Right kidney (tissue), 9 donors: ENCODE measurements at places on chromosomes 2 and 18.
A peak's percentile ranks its signal among the peaks of the same experiment; 100 is the strongest.

DNA sequence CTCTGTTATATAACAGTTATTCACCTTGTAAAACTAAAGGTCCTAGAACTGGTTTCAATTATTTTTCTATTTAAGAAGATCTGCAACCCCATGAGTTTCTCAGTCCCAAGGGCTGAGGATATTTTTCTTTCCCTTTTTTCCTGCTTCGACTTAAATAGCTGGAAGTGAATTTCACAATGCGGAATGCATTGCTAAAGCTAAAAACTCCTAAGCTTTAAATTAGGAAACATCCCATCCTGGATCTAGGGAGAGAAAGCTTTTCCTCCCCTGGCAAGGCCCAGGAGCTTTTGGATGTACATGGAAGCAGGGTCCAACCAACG, 1.4 kb downstream of the RFX8 start:
- DNase-seq = no peak

GRCh38 chr2:173150963-173151362, 75.3 kb downstream of the MAP3K20 start:
- DNase-seq = no peak

DNA sequence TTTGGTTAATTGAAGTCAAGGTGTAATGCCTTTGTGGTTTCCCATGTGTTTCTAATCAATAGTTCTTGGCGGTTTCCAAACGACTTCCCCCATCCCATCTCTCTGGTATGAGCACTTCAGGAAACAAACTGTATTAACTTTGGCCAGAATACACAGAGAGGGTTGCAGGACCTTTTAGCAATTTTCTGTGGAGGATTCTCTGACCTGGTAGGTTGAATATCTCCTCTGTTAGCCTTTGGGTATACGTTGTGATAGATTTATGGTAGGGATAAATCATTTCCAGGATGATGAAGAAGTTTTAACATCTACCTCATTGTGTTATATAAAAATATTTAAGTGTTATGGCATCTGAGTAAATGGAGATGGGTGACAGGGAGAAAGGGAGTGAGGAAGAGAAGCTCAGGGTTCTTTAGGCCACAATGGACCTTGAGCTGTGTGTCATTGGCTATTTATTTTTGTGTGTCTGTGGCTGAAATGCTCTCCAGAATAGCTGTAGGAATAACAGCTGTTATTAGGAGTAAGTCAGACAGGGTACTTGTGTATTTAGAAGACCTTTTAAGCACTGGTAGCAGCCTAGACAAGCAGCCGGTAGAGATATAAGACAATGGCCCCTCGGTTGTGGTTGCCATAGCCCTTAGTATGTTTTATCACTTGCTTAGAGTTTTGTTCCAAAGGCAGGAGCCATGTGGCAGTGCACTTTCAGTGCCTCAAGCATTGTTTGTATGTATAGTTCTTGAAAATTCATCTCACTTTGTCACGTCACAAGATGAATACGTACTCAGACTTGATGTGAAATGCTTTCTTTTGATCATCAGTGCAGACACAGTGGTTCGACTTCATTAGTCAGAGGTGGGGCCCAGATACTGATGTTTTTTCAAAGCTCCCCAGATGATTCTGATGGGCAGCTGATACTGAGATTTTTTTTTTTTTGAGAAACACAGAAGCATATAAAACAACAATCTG, 91.1 kb downstream of the FMNL2 start:
- no peak for DNase-seq

GRCh38 chr2:46512185-46512584, 32.8 kb downstream of the TMEM247 start:
- no peak for DNase-seq

GRCh38 chr18:40473221-40474029, 1481.6 kb upstream of the PIK3C3 start:
- no peak for DNase-seq

GRCh38 chr2:46825231-46825938, 90.2 kb downstream of the MCFD2 start:
- no peak for DNase-seq

DNA sequence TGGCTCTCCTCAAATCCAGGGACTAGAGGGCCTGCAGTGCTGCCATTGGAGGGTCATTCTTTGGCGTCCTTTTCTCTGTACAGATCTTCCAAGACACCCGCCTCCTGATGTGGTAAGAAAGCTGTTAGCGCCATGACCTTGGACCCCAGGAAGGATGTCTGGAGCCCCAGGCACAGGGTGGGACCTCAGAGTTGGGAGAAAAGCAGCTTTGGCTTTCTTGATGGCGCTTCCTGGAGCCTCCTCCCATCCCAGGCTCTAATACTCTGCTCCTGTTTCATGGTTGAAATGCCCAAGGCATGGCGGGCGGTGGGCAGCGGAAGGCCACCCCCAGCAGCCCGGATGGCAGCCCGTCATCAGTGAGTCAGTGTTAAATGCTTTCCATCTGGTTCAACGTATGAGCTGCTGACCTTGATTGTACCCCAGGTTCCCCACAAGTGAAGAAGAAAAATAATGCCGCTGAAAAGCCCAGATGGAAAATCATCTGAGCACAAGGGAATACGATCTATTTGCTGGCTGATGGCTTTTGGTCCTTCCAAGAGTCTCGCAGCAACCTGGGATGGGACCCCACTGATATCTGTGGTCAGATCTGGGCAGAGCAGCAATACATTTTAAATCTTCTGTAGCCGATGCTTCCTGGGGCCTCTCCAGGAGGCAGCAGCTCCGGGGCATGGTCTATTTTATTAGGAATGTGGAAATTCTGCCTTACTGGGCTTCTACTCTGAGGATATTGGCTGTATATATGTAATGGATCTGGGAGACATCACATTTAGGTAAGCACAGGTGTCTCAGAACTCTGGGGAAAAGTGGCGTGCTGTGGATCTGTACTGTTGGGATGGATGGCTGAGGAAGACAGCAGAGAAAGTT, 15.1 kb downstream of the ACKR3 start:
- no peak for DNase-seq

- DNase-seq = peak; percentile 68
Observed at GRCh38 chr2:156322051-156322685, 10.4 kb downstream of the NR4A2 start.

- no peak for DNase-seq
Observed at GRCh38 chr18:3319399-3319798, 57.5 kb downstream of the MYL12B start.

- no peak for DNase-seq
Observed at GRCh38 chr2:84938194-84938879, 32.6 kb upstream of the KCMF1 start.

- no peak for DNase-seq
Observed at GRCh38 chr2:8754106-8754776, 72.4 kb downstream of the ID2 start.

DNA sequence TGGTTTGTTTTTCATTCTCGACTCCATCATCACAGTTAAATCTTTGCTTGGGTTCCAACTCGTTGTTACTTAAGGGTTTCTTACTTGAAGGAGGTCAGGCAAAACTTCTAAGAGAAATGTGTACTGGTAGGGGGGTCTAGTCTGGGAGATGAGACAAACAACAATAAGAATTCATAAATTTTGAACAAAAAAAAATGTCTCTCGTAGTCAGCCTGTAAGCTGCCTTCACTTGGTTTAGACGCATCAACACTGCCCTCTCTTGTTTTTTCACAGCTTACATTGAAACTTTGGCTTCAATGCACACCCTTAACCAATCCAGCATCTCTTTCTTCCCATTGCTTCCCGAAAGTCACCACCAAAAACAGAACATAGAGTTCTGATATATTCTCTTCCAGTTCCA, 576.4 kb upstream of the PIK3C3 start:
- DNase-seq = peak; percentile 22

GRCh38 chr2:217951091-217951490, 51.7 kb downstream of the TNS1 start:
- DNase-seq = no peak

GRCh38 chr2:175937216-175937615, 64.9 kb downstream of the LNPK start:
- DNase-seq = no peak

DNA sequence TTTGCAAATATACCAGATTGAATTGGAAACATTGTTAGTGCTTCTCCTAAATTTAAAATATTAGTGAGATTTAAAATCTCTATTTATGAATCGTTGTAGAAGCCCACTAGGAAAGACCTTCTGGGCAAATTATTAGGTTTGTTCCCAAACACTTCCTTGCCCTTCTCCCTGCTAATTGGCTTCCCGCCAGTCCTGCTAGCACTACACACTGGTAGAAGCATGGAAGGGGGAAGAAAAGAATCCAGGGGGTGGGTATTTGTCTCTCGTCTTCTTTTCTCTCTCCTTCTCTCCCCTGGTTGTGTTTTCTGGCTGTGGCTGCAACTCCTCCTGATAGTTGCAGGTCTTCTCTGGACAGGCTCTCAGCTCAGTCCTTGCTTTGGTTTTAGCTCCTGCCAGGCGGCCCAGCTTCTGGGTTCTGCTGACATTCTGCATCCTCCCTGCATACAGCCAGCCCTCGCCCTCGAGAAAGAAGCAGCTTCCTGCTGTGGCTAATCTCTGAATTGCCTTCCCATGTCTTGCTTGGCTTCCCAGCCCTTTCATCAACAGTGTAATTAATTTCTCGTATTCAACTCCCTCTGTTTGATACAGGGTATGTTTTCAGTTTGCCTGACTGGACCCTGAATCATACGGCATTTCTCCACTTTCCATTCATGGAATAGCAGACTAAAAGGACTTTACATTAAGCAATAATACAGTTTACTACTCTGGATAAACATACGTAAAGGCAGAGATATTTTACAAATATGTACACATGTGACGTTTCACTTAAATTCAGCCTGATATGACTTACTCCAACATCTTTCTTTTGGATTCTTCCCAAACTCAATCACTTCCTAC, 6.9 kb upstream of the PARD3B start:
- peak; percentile 44 for DNase-seq

DNA sequence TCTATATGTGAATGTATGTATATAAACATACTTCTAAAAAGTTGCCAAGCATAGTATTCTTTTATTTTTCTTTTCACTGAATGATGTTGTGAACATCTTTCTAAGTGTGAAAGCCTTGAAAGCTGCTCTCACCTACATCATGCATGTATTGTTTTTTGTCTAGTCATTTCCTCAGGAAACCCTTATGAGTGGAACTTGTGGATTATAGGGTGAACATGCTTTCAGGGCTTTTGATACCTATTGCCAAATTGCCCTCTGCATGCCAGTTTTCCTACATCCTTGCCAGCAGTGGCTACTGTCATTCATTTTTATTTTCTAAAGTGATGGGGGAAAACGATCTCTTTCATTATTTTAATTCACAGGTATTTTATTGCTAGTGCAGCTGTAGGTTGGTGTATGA, 78.3 kb downstream of the ADAM23 start:
- no peak for DNase-seq

- no peak for DNase-seq
Observed at GRCh38 chr18:22899421-22899820, 33.7 kb upstream of the RBBP8 start.

- DNase-seq = no peak
Observed at GRCh38 chr2:196941398-196942078, 15.0 kb upstream of the PGAP1 start.

- DNase-seq = no peak
Observed at GRCh38 chr2:51516667-51517066, 484.7 kb upstream of the NRXN1 start.

DNA sequence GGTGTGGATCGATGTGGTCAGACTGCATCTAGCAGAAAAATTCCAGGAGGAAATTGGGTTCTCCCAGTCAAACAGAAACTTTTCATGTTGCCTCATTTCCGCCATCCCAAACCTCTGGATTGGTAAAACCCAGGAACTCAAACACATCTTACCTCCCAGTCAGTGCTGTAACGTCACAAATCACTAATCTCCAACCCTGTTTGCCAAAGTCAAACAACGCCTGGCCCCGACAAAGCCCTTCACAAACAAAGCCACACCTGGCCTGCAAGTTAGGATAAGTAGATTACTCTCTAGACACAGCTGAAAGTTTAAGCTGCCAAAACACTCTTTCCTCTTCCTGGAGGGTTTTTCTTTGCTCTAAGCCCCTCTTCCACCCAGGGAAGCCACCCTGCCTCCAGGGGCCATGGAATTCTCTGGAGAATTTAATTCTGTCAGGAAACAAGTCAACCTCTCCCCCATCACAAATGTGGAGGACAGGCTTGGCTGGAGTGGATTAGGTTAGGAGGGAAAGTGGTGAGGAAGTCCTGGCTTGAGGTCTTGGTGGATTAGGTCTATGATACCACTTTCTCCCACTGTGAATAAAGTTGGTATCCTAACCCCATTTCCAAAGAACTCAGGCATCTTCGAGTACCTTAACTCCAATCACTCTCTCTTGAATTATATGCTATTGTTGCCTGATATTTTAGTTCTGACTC, 86.7 kb downstream of the LYPD6B start:
- DNase-seq = no peak

- DNase-seq = no peak
Observed at GRCh38 chr2:33406622-33407021, 69.8 kb upstream of the RASGRP3 start.

- no peak for DNase-seq
Observed at GRCh38 chr2:187593697-187594096, 39.5 kb upstream of the TFPI start.

GRCh38 chr2:24123922-24124580, 782 bp downstream of the FAM228B start:
- DNase-seq = peak; percentile 92

GRCh38 chr18:35072616-35073015, 31.4 kb downstream of the MAPRE2 start:
- no peak for DNase-seq

DNA sequence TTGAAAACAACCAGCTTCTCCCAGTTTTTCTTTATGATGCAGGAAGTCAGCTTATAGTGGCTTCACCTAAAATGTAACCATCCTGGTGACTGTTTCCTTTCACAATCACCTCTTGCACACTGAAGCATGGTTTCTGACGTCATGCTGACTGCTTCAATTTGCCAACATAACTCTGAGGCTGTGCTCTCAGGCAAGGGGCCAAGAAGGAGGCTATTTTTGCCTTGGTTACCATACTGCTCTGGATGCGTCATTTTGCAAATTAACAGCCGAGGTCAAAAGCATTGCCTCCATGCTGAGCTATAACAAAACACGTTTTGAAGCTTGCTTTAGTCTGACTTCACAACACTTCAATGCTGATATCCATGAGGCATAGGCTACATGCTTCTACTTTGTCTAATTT, 397.8 kb downstream of the METTL4 start:
- DNase-seq = no peak

GRCh38 chr2:241894056-241894641, 24.6 kb downstream of the RTP5 start:
- DNase-seq = peak; percentile 0

GRCh38 chr2:1771626-1772280, 27.4 kb upstream of the PXDN start:
- no peak for DNase-seq

- DNase-seq = no peak
Observed at GRCh38 chr2:196500686-196501431, 138.7 kb upstream of the CCDC150 start.

GRCh38 chr2:37842732-37843440, 82.2 kb upstream of the RMDN2 start:
- no peak for DNase-seq
